ENCODE measurements at places on chromosomes 2 and 18.

DNA sequence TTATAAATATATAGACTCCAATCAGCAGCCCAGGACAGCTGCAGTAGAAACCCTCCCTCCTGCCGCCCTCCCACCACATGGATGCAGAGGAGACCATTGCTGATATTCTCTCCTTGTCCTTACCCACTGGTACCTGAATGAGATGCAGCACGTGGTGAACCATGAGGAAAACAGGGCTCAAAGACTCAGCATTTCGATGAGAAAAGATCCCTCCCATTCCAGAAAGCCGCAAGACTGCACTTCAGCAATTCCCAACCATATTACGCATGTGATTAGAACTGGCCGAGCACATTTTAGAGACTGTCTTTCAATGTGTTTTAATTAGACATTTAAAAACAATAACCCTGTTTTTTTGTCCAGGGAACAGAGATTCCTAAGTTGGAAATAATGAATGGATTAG is 125.5 kb downstream of the NRP2 start:
- no peak for DNase-seq

- no peak for DNase-seq
Observed at GRCh38 chr2:14749884-14750283, 117.4 kb downstream of the LRATD1 start.

DNA sequence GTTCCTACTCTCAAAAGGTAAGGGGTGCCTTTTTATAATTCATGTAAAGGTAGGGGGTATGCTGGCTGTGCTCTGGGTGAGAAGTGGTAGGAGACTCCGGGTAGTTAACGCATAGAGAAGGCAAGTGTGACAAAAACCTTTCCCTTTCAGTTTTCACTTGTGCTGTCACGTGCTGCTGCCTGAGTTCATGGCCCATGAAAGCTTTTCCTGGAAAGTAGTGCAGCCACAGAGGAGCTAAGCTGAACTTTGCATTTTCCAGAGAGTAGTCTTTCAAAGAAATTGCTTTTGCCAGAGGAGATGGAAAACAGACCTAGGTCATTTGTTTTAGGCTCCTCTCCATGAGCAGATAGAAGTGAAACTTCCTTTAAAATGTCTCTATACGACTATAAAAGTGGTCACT is 44.7 kb downstream of the THSD7B start:
- no peak for DNase-seq

- no peak for DNase-seq
Observed at GRCh38 chr2:184890311-184890710, 292.0 kb downstream of the ZNF804A start.

GRCh38 chr18:76335859-76336640 is 159.0 kb downstream of the ZNF516 start:
- no peak for DNase-seq

- DNase-seq = no peak
Observed at GRCh38 chr2:145321344-145321743, 801.4 kb upstream of the ZEB2 start.

GRCh38 chr2:72454189-72454588 is 306.5 kb upstream of the CYP26B1 start:
- DNase-seq = no peak
